ENCODE measurements at places on chromosomes 4 and X. TPM values are rescaled to one million over a fixed set of nuclear protein-coding genes. Genes with fewer than 3 reads are reported as not detected.

RASSF6 gene
- 0.02 TPM for total RNA-seq

TMPRSS11A gene
- not detected for total RNA-seq

SAGE1 gene
- total RNA-seq = not detected

LPAR4 gene
- total RNA-seq = 0.07 TPM

USP51 gene
- 0.21 TPM for total RNA-seq

WDFY3 gene
- total RNA-seq = 39.8 TPM
